Stimulated activated CD4-positive, alpha-beta T cell treated with anti-CD3 and anti-CD28 coated beads, Interleukin-15, amount 100 ng/mL, for 48 hours (primary cell): ENCODE measurements at places on chromosomes 2 and 18.

- no peak for DNase-seq
These were observed 54.1 kb downstream of the SLC9A4 start for GRCh38 chr2:102527086-102527485.

DNA sequence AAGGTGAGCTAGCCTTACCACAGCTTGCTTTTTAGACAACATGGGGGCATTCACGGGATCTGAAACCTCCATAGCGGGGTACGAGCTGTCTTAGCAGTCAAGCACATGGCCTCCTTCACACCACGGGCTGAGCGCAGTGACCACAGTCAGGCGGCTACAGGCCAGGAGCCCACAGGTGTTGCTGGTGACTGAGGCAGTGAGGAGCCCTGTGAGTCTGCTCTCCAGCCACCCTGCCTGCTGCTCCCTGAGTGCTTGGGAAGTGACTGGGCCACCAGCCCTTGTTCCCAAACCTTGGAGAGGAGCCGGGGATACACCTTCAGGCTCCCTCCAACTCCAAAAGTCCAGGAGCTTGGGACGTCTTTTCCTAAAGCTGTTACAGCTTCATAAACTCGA is 418.1 kb upstream of the MYT1L start:
- no peak for DNase-seq

DNA sequence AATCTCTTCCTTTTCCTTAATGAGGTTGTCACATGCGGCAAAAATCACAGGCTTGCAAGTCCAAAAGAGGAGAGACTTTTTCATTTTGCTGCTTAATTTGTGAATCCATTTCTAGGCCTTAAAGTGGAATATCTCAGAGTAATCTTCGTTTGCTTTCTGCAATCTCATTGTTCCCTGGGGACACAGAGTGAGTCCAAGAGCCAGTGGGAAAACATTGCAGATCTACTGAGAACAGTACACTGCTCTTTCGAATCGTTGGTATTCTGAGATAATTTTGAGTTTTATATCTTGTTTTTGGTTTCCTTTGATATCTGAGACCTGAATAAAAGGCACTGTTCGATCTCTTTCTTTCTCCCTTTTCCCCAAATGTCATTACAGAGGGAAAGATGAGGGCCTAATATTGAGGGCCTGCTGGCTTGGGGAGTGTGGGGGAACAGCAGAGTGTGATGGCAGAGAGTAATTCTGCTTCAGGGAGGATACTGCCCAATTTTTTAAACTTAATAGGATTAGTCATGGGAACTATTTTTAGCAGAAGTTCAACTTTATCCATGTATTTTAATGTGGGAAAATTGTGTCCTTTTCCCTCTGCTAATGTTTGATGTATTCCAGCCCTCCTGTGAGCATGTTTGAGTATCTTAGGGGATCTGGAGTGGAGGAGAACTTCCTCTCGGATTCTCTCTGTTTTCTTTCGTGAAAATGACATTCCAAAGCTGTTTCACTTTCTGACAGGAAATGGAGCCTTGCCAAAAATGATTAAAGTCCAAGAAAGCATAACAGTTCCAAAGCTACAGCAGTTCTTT is 418.2 kb upstream of the ZEB2 start:
- no peak for DNase-seq

DNA sequence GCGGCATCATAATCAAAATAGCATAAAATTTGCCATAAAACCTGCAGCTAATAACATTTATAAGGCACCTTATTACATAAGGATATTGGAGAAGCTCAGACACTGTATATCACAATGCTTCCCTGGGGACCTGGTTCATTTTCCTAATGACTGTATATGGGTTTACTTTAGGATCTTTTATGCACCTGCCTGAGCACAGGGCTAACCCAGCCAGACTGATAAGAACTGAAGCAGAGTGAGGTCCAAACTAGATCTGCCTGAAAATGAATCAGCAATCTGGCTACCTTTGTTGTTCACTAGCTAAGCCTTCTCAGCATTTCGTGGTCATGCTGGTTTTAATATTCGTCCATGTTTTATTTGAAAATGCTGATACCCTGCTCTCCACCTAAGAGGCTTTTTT is 1922.3 kb upstream of the CELF4 start:
- no peak for DNase-seq

DNA sequence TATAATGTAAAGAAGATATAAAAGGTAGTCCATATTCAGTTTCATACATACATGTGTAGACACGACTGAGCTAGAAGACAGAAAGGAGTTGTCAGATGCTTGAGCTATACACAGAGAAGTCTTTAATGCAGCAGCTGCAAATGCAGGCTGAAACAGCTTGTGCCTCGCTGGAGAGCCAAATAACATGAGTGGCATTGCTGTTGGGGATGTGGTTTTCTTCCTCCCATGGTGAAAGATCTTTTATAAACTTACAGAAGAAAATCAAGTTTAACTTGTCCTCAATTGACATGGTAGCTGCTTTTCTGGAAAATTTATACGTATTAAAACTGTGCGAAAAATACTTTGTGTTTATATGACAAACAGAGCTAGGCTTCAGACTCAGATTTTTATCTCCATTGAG is 16.4 kb upstream of the IL1R1 start:
- no peak for DNase-seq

DNA sequence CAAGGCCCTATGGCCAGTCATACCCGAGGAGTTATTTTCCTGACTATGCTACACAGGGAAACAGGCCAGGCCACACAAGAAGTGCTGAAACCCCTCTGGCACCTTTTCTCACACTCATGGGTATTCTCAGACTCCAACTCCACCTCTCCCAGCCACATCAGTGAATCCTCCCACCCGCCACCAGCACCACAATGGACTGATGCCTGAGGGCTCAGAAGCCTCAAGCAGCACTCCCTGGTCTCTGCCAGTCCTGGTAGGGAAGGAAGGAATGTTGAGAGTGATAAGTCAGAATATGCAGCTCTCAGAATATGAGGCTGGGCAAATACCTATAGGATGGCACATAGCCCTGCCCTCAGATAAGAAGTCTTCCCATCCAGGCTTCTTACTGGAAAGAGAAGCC is 391.1 kb downstream of the ALK start:
- no peak for DNase-seq

GRCh38 chr2:43298500-43298899 is 72.1 kb upstream of the ZFP36L2 start:
- no peak for DNase-seq

GRCh38 chr2:26772064-26773001 is 8.2 kb downstream of the SLC35F6 start:
- DNase-seq = no peak

DNA sequence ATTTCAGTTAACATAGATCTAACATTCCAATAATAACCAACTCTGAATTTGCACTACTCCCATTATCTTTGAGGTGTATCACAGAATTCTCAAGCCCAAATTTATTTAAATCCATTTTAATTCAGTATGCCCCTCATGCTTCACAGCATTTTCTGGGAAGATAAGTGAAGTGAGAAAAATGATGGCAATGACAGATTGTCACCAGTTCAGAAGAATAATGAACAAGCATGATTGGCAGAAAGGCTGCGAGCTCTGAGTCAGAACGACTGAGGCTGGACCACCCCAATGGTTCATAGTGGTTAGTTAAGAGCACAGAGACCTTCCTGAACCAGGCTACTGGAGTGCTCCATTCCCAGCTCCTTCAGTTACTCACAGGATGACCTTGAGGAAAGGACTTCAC is 4.9 kb downstream of the SPRED2 start:
- DNase-seq = no peak
